CD4-positive, CD25-positive, alpha-beta regulatory T cell (primary cell): ENCODE measurements at places on chromosomes 6 and 20. TPM values are rescaled to one million over a fixed set of nuclear protein-coding genes. Genes with fewer than 3 reads are reported as not detected.

DNA sequence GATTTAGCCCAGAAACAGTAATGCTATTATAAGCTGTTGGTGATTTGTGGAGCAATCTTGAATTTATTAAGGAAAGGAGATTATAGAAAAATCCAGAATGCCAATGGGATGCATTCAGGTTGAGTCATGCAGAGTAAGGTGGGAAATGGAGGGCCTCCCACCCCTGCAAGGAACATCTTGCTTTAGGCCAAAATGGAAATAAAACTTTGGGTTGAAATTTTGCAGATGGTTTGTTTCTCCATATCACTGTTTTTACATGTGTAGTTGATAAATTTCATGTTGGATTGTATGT, 152.4 kb downstream of the BCAS1 start:
- DNase-seq, result no peak

GRCh38 chr20:57783956-57784837, 74.4 kb upstream of the PMEPA1 start:
- DNase-seq, result no peak

Gene RBPJL
- not detected for total RNA-seq

Gene KIAA0408
- 5.8 TPM for total RNA-seq

Gene TCP11
- total RNA-seq, result not detected

Gene PMEPA1
- total RNA-seq, result 4.0 TPM

Gene POFUT1
- 14.1 TPM for total RNA-seq
